ENCODE measurements at places on chromosomes 6 and 20.

- no peak for DNase-seq
These were observed 117.5 kb downstream of the SOX4 start for GRCh38 chr6:21710908-21711627.

GRCh38 chr6:39797751-39798150 lies 5.6 kb downstream of the DAAM2 start:
- DNase-seq, result no peak

DNA sequence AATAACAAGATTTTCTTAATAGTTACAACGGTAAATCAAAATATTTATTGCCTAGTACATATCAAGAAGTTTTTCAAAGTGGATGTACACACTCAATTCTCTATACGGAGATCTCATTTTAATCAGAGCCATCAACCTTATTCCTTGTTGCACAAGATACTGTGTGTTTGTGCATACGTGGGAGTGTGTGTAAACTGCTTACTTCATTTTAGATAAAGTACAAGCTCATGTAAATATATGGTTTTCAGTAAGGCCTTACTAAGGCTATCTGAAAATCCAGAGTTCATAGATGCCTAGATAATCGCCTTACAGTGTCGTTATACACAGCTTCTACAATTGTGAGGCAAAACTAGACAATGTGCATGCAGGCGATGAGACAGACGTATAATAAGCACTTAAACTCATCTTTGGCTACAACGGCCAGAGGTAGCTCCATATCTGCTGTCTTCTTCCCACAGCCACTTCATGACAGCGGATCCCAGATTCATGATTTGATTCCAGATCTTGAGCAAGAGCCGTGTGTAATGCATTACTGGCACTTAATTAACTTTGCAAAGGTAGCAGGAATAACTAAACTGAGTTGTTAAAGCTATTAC lies 2.5 kb downstream of the PERP start:
- DNase-seq, result no peak

- DNase-seq, result no peak
These were observed 23.9 kb downstream of the NOL4L start for GRCh38 chr20:32560989-32561830.

GRCh38 chr20:48709058-48709691 lies 118.6 kb downstream of the PREX1 start:
- no peak for DNase-seq

DNA sequence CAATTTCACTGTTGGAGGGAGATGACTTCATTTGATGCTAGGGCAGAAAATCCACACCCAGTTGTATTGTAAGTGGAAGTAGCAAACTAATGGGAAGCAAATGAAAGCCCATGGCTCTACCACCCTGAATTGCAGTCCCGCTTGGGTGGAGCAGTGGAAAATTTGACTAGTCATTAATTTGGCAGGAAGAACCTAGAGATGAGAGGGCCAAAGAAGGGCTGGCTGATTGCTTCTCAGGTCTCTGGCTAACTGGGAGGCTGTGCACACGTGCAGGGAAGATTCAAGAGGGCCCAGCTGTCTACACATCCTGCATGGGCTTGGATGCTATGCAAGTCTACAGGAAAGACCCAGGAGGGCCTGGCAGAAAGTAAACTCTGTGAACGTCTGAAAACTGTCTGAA lies 466.2 kb downstream of the TFAP2A start:
- DNase-seq, result no peak

DNA sequence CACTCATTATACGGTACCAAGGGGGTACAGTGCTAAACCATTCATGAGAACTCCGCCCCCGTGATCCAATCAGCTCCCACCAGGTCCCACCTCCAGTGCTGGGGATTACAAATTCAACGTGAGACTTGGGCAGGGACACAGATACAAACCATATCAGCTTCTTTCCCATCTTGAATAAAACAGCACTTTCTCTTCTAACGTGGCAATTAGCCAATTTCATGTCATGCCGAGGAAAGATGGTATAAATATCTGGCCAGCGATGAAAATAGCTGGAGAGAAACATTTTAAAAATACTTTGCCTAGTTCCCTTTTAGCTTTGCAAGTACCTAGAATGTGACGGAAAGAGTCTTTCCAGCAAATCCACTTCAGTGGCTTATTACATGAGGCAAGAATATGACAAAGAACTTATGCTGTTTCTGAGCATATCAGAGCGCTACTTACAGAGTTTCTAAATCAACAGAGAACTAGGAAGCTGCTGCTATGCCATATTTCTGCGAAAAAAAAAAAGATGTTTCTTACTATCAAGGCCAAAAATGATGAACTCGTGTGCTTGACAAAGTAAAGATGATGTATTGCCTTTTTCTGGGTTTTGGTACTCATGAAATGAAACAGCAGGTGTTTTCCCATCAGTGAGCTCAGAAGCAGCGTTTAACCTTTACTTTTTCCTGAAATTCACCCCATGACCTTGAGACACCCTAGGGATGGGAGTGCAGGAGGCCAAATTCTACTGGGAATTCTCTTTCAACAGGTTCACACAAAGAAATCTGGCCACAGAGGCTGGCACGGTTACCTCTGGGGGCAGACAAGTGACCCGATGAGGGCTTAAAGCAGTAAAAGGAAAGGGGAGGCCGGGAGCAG lies 37.9 kb downstream of the AGPAT4 start:
- no peak for DNase-seq

- DNase-seq, result no peak
These were observed 650.5 kb upstream of the DEFB115 start for GRCh38 chr20:30606990-30607389.

DNA sequence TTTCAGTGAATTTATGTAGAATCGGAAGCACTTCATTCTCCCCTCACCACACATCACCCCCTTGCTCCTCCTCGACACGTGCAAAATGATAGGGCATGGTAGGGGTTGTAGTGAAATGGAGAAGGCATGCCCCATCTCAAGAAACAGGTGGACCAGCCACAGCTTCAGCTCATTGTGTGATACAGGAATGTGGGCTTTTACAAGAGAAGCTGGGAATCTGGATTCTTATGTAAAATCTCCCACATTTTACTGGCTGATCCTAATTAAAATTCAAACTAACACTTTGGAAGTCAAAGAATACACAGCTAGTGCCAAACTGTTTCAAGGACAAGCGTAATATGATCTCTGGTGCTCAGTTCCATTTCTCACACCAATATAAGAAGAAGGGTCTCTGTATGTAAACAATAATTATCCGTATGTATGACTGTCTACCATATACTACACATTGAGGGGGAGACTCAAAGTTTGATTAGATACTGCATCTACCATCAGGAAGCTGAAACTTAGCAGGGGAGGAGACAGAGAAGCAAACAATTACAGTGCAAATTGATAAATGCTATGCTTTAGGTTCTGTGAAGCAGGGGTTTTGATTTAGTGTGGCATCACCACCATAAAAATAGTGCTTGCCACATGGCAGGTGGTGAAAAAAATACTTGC lies 24.3 kb upstream of the KIAA0408 start:
- no peak for DNase-seq

DNA sequence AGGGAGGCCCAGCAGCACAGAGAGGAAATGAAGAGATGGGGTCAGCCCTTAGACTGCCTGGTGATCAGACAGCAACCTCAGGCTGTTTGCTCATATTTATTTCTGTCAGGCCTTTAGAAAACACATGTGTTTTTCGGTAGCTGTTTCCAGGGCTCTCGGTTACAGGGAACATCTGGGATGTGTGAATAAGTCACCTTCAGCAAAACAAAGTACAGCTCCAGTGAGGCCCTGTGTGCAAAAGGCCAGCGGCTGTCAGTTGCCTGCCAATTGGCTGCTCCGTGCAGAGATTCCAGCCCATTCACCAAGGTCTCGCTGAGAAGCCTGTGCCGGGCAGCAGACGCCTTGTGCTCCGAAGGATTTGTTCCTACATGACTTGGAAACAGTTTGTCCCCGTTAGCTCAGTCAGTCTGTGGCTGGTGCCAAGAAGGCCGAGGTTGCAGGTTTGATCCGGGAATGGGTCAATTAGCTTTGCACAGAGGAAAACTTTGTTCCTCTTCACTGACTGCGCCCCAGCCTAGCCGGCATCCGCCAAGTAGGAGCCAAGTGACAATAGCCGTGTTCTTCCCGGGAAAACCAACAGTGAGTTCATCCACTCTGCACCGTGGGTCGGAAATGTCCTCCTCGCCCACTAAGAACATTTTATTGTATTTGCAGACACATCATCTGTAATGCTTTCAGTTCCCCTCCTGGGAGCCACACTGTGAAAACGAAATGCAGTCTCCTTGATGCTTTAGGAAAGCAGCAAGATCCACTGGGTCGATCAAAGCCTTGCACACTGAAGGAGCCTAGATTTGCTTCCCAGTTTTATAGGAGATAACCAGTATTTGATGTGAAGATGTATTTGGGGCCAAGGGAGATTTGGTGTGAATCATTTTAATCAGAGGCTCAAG lies 315.4 kb upstream of the CDYL start:
- peak; percentile 41 for DNase-seq

- no peak for DNase-seq
These were observed 51.6 kb upstream of the DACT2 start for GRCh38 chr6:168371185-168371584.

DNA sequence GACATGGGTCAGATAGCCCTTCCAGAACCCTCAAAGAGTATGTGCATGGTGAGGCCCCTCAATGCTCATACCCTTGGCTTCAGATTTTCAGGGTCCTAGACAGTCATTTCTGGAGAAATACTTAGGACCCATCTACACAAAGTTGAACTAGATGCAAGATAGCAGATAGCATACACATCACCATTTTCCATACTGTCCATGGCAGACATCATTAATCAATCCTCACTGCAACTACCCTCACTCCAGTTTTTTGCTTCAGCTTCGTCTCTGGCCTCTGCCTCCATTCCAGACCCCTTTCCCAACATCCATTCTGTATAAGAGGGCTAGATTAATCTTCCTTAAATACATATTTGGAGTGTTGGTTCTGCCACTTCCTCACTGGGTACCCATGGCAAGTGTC lies 95.5 kb upstream of the MYL9 start:
- no peak for DNase-seq

GRCh38 chr6:63897952-63898351 lies 262.4 kb downstream of the PHF3 start:
- DNase-seq, result no peak

- DNase-seq, result no peak
These were observed 173.9 kb downstream of the LRFN2 start for GRCh38 chr6:40413239-40413638.

GRCh38 chr20:44410583-44411019 lies 55.1 kb downstream of the HNF4A start:
- no peak for DNase-seq

- no peak for DNase-seq
These were observed 42.3 kb downstream of the MYLK4 start for GRCh38 chr6:2708456-2708855.

DNA sequence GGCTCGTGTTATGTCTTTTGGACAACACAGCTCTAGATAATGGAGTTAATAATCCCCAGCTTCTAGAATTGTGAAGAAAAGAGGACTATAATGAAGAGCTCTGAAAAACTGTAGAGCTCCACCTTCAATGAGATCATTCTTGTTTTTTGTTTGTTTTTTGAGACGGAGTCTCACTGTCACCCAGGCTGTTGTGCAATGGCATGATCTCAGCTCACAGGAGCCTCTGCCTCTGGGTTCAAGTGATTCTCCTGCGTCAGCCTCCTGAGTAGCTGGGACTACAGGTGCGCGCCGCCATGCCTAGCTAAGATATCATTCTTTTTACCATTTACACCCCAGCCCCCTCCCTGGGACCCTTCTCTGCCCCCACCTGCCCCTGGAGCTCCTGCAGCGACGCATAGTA lies 36.6 kb downstream of the ERGIC3 start:
- no peak for DNase-seq

DNA sequence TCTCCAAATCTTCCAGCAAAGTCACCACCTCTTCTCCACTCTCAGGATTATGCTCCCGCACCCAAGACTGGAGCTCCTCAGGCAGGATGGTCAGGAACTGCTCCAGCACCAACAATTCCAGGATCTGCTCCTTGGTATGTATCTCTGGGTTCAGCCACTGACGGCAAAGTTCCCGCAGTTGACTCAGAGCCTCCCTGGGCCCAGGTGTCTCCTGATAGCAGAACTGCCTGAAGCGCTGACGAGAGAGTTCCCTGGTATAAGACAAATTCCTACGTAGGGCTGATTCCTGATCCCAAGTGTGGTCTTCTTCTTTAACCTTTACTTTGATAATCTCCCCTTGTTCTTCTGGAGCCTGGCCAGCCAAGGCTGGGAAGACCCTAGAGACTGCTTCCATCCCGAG lies 60.6 kb downstream of the GPX5 start:
- DNase-seq, result no peak

DNA sequence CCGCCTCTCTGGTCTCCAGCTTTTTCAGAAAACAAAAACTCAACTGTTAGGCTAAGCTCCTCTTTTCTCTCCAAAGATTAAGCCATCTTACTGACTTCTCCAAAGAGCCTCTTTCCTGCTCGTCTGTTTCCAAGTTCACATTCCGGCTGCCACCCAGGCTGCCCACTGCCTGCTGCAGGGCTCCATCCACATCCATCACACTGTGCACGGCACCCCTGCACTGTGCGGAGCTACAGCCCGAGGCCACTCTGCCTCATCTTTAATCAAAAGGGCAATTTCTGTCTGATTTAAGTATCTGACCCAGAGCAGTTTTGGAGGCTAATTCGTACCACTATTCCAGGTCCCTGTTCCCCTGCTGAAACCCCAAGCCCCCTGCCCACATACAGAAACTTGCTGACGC lies 141.6 kb upstream of the ARMC2 start:
- DNase-seq, result no peak

- DNase-seq, result no peak
These were observed 1.7 kb downstream of the HLA-DOB start for GRCh38 chr6:32815115-32815514.

DNA sequence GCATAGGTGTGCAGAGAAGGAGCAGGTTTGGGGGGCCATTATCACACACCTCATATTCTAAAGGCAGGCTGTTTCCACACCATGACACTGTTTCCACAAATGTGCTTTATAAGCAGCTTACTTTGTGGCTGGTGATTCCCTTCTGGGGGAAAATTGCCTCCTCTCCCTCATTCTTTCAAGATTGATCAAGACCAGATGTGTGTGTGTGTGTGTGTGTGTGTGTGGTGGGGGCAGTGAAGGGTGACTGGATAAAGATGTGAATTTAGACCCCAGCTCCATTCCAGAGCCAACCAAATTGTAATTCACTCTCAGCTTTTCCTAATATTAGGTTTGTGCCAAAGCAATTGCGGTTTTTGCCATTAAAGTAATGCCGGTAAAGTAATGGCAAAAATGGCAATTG lies 45.6 kb downstream of the EDN3 start:
- DNase-seq, result no peak

GRCh38 chr6:37946057-37946456 lies 126.5 kb downstream of the ZFAND3 start:
- no peak for DNase-seq

DNA sequence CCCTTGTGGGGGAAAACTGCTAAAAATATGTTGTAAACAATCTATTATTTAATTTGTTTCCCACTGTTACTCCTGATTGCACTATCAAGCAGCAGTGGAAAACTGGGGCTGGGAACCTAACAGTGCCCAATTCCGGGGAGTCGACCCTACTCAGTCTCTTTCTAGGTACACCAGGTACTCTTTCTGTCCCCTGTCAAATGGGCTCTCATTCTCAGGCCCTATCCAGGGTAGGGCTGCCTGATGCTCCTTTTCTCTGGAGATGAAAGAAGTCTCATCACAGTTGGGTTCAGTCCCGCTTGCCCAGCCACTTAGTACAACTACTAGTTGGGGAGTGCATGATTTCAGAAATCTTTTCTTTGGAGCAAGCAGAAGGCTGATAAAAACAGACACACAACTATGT lies 52.0 kb downstream of the HS3ST5 start:
- no peak for DNase-seq

- no peak for DNase-seq
These were observed 177.3 kb downstream of the CDKAL1 start for GRCh38 chr6:20711518-20711917.

All from GM04504 (cell line).